CD4-positive, CD25-positive, alpha-beta regulatory T cell (primary cell): ENCODE measurements at places on chromosomes 5 and 9.

GRCh38 chr5:10400831-10401230 is 40.8 kb upstream of the ROPN1L start:
- no peak for DNase-seq

DNA sequence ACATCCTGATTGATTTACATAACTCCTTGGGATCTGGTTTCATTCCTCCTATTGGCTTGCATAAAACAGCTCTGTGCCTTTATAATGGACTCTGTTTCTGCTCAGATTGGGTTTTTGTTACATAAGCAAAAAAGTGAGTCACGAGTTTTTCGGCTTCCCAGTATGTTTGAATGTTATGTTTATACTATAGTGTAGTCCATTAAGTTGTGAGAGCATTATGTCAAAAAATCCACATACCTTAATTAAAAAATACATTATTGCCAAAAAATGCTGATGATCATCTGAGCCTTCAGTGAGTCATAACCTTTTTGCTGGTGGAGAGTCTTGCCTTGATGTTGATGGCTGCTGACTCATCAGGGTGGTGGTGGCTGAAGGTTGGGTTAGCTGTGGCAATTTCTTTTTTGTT is 144.6 kb downstream of the CCDC171 start:
- DNase-seq: no peak

DNA sequence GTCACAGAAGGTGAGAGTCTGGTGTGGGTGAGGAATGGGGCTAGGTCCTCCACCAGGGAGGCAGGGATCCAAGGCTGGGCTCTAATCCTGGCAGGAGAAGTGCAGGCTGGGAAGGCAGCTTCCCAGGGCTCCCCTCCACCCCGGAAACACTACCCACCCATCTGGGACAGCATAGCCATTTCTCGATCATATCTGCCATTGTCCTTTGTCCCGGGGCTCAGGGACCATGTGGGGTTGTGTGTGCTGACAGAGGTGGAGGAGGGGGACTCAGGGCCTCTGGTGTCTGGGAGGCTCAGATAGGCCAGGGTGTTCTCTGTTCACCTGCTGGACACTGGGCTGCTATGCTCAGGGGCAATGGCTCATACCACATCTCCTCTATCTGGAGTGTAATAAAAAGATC is 32.2 kb upstream of the STRBP start:
- no peak for DNase-seq

- no peak for DNase-seq
These were observed 739.0 kb downstream of the DTWD2 start for GRCh38 chr5:118249386-118249785.

DNA sequence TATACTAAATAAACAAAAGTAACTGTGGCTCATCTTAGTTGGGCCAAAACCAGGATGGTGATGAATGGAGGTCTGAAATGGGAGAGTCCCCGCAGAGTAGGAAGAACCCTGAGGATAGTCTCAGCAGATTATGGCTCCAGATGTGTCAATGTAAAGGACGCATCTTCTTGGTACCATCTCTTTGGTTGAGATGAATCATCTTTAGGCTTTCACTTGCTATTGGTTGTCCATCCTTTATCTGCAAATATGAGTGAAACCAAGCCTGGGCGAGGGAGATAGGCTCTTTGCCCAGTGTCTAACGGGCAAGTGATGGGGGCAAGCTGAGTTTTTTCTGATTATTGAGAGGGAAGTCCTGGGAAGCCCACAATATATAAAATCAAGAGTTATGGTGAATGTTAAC is 19.4 kb upstream of the LCP2 start:
- DNase-seq: no peak

DNA sequence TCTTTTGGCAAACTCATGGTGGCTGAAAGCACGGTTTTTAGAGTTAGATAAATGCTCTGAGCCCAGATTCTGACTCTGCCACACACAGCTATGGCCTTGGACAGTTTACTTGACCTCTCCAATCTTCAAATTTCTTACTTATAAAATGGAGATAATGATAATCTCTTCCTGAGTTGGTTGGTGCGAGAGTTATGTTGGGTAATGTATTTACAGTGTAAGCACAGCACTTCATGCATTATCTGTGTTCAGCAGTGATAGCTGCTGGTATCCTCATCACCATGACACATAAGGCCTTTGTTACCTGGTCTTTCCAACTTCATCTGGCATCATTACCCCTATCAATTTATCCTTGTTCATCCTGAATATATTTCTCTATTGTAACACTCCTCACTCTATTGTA is 178.8 kb upstream of the ELL2 start:
- DNase-seq: no peak

DNA sequence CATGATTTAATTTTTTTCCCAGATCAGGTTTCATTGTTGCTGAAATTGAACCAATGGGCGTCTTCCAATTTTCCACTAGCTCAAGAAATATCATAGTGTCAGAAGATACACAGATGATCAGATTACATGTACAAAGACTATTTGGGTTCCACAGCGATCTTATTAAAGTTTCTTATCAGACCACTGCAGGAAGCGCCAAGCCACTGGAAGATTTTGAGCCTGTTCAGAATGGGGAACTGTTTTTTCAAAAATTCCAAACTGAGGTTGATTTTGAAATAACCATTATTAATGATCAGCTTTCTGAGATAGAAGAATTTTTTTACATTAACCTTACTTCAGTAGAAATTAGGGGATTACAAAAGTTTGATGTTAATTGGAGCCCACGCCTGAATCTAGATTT is 251.6 kb downstream of the ADGRV1 start:
- no peak for DNase-seq

DNA sequence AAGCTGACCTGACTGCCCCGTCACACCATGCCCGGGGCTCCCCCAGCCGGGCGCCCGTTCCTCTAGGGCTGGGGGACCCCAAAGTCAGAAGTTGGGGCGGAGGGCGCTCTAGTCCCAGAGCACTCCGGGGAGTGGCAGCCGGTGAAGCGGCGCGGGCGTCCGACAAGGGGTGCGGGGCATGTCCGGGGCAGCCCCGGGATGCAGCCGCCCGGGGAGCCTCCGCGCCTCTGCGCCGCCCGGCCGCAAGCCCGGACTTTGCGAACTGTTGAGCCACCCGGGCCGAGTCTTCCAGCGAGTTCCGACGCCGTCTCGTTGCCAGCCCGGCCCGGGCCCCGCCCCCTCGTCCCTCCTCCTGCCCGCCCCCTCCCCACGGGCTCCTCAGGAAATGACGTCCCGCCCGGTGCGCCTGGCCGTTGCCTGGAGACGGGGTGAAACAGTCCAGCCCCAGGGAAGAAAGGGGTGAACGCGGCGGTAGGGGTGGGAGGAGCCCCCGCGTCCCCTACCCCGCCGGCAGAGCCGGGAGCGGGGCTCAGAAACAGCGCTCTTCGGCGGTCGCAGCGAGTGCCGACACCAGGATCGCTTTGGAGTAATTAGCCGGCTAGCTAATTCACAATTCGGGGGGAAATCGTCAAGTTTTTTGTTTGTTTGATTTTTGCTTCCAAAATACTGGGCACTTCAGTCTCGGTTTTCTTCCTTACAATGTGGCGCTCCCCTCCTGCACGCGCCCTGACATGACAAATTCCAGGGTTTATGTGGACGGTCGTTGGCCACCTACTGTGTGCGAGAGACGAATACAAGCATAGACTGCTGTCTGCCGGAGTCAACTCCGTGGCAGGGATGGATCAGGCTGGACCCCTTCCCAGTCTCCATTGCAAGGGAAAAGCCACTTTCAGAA is at the start of gene WHRN:
Gene WHRN (minus strand): TSS at position 287 of the 895 bp plus-strand sequence. CDS start 672 bp downstream, outside the sequence.
- peak; percentile 92 for DNase-seq

- DNase-seq: no peak
These were observed 617.7 kb downstream of the GABRG2 start for GRCh38 chr5:162685302-162685701.

DNA sequence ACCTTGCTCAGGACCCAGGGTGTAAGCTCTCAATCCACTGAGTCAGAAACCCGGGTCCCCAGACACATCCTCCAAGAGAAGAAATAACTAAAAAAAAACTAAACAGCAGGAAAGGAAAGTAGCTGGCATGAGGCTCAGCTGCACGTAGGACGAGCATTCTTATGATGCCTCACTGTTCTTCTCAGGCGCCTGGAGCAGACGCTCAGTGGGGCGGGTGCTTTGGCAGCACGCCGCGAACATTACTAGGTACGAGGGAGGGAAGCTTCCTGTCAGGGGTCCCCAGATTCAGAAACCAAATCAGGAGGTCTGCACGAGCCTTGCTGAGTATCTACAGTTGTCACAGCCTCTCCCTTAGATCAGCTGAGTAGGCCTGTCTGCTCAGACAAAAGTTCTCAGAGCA is 85.8 kb downstream of the SECISBP2 start:
- DNase-seq: no peak

DNA sequence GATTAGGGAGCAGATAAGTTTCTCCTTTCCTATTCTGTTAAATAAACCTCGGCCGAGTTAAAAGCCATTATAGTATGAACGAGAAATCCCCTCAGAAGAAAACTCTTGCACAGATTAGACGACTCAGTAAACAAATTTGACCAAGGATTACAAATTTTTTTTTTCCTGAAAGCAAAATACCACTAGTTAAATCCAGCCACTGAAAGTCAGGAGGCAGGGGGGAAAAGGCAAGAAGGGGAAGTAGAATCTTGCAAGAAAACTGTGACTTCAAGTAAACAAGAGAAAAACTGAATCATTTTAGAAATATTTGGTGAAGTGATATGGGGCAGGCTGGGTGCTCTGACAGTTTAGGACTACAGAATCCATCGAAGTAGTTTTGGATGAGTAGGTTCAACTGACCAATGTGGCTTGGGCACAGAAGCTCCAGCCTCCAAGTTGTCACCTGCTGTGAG is 251.0 kb downstream of the DENND1A start:
- no peak for DNase-seq

DNA sequence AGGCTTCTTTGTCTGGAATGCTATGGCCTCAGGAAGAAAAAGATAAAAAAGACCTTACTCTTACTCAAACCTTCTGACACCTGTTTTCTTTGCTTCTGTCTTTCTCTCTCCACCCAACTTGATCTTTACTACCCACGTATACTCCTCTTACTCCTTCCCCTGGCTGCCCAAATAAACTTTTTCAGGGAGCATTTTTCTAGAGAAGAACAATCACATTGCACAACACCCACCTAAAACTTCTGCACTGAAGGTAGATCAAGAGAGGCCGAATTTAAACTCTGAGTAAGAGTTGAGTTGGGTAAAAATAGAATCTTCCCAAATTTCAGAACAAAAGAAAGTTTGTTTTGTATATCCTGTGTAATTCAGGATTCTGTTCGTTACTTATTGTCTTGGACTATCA is 3.9 kb downstream of the TEX48 start:
- DNase-seq: no peak

DNA sequence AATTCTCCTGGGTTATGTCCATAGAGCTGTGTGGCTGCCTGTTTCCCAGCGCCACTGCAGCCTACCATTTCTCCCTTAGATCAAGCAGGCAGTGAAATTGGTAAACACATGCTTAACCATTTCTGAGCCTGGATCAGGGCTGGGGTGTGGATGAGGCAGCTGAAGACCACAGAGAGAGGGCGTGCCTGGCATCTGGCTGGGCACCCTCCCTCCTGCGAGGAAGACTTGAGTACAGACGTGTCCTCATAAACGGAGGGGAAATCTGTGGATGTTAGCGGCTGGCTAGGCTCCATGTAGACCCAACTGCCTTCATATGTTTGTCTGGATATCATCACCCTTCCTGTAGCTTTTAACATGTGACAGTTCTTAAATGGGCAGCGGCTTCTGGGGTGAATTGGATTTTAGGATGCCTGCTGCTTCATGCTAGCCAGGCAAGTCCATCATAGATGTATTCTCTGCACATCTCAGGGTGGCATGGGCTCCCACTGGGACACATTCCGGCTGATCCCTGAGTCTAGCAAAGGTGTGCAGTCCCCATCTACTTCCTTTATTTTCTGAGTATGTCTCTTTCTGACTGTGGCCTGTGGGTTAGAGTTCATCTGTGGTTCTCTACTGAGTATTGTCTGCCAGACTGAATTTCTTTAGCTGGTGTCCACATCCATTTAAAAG is 11.0 kb downstream of the RGS3 start:
- DNase-seq: no peak

GRCh38 chr5:6868575-6869215 is 155.5 kb downstream of the TENT4A start:
- no peak for DNase-seq

DNA sequence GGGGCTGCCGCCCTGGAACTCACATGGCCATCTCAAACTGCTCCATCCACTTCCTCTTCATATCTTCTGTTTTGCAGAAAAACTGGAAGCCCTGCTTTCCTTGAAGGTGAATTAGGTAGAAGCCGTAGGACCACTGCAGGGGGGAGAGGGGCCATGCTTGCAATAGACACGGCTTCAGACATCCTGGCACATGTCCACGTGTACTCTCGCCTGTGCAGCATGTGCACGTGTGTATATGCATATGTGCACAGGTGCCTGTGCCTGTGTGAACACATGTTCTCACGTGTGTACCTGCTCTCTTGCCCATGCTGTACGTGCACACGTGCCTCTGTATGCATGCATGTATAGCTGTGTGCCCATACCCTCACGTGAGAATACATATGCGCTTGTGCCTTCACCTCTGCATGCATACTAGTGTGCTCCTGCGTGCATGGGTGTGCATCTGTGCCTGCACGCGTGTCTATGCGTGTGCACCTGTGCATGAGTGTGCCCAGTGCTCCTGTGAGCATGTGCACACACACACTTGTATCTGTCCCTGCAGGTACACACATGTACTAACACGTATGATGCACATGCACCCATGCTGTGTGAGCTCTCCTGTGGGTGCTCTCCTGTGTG is 47.7 kb upstream of the SARDH start:
- DNase-seq: no peak

- DNase-seq: no peak
These were observed 2.9 kb upstream of the REEP2 start for GRCh38 chr5:138435943-138436342.

GRCh38 chr5:154861946-154862345 is 3.5 kb downstream of the CNOT8 start:
- DNase-seq: no peak

DNA sequence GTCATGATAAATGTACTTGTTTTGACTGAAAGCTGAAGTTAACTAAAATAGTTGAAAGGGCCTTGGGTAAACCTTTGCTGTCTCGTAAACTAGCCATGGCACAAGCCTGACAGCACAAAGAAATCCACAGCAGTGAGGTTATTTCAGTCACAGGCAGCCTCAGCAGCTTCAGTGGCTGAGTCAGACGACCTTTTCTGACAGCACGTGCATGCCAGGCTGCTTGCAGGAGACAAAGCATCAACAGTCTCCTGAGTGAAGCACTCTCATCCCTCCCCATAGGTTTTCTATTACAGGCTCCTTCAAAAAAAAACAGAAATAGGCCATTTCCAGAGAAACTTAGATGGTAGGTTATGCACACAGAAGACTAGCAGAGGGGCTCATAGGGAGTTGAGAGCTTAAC is 34.6 kb downstream of the OXCT1 start:
- no peak for DNase-seq

GRCh38 chr9:92729735-92730155 is 34.9 kb downstream of the BICD2 start:
- no peak for DNase-seq
